Bladder microvascular endothelial cell (primary cell): ENCODE measurements at places on chromosomes 1 and 21. TPM values are rescaled to one million over a fixed set of nuclear protein-coding genes. Genes with fewer than 3 reads are reported as not detected.

CTNNBIP1 gene
- total RNA-seq: 68.0 and 89.2 TPM in 2 replicates

GJB4 gene
- total RNA-seq: not detected in 2 replicates

PTPN7 gene
- total RNA-seq: 0.13 and 0.49 TPM in 2 replicates

LGR6 gene
- total RNA-seq: not detected in 2 replicates

PKLR gene
- total RNA-seq: 0.06 TPM in 1 of 2 replicates, not detected in the other

LCE1F gene
- not detected in 2 replicates for total RNA-seq

CFAP141 gene
- total RNA-seq: not detected in 2 replicates

GSTM5 gene
- total RNA-seq: not detected in 2 replicates

CCDC30 gene
- total RNA-seq: 0.32 and 1.1 TPM in 2 replicates

OR14C36 gene
- not detected in 2 replicates for total RNA-seq
